ENCODE measurements at places on chromosomes 4 and X.

DNA sequence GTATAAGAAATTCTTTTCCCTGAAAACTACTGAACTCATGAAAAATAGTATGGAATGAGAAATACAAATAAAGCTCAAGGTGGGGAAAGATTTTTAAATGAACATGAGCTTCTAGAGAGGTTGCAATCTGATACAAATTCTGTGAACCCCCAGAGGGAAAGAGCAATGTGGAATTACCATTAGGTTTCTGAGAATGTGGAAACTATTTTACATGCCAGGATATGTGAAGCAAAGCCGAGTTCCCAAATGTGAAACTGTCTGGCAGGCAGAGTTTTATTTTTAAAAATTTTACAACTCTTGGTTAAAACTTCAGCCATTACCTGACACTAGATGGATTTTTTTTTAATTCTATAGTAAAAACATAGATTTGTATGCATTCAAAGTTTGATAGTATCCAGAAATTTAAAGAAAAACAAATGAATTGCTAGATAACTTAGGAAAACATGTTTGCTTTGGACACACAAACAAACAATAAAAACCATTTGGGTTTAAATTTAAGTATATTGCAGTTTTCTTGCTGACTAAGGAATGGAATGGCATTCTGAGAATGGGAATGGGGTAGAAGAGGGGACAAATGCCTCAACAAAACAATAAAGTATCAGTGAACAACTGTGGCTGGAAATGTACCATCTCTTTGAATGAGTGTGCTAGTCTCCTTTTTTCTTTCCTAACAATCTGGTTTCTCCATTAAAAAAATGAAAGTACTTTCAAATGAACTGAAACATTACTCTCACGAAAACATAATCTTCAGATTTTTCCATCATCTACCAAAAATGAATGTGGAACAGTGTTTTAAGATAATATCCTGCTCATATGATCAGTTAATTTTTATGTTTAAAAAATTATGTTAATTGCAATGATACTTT lies 99.6 kb downstream of the PCDH18 start:
- no peak for DNase-seq

GRCh38 chr4:9936129-9936644 lies 85.1 kb downstream of the SLC2A9 start:
- no peak for DNase-seq

DNA sequence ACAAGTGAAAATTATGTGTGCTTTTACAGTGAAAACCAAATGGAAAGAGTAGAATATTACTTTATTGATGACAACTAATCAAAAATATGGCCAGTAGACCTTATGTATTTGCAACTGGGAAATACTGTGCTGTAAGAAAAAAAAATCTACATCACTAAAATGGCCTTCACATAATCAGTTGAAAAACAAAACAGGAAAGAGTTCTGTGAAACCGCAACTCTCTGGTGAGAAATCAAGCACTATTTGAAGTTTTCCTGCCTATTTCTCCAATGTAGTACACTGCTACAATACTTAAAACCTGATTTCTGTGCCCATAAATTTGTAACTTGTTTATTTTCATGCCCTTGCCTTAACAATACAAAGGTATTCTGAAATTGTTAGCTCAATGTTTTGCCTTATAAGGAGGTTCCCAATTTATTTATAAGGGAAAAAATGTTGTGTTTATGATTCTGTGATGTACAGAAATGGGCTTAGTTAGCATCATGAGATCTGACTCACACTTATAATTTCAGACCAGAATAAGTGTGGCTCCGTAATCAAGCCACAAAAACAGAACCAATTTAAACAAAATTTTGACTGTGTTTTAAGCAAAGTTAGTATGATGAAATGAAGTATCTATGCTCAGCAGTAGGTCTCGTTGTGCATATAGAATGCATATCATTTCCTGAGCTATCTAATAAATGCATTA lies 147.1 kb downstream of the FAT4 start:
- no peak for DNase-seq

DNA sequence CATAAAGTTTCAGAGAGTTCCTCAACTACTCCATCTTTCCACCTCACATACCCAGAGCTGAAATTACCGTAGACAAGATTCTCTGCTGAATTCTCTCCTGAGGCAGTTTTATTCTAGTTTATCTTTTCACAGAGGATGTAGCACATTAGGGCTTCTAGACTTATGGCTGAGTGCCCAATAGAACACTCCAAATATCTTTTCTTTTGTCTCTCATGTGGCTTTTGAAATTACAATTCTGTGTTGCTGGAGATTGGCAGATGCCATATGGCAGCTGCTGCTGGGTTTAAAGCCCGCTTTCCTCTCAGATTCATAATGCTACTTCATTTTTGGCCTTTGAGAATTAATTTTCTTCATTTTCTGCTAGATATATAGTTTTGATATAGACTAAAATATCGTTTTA lies 107.6 kb upstream of the BANK1 start:
- DNase-seq, result no peak

- DNase-seq, result no peak
These were observed 298.5 kb upstream of the NR3C2 start for GRCh38 chr4:148740701-148741100.

GRCh38 chr4:70943114-70943513 lies 40.9 kb downstream of the MOB1B start:
- DNase-seq, result no peak

GRCh38 chr4:94302191-94302590 lies 40.4 kb downstream of the HPGDS start:
- DNase-seq, result no peak

GRCh38 chrX:72399816-72400215 lies 94.1 kb upstream of the CITED1 start:
- DNase-seq, result no peak

DNA sequence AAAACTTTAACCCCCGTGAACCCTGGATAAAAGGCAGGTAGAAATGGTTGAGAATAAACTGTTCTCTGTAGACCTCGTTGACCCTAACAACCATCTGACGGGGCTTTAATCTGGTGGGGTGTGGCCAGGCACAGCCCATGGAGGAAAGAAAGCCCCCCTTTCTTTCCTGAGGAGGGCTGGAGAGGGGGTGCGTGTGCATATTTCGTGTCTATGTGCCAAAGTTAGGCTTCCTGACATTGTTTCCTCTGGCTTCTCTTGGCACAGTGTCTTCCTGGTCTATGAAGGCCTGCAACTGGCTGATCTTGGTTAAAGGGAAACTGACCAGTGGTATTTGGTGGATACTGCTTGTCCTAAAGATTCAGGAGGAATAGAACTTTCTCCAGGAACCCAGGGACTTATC lies 97.1 kb downstream of the MGST2 start:
- no peak for DNase-seq

DNA sequence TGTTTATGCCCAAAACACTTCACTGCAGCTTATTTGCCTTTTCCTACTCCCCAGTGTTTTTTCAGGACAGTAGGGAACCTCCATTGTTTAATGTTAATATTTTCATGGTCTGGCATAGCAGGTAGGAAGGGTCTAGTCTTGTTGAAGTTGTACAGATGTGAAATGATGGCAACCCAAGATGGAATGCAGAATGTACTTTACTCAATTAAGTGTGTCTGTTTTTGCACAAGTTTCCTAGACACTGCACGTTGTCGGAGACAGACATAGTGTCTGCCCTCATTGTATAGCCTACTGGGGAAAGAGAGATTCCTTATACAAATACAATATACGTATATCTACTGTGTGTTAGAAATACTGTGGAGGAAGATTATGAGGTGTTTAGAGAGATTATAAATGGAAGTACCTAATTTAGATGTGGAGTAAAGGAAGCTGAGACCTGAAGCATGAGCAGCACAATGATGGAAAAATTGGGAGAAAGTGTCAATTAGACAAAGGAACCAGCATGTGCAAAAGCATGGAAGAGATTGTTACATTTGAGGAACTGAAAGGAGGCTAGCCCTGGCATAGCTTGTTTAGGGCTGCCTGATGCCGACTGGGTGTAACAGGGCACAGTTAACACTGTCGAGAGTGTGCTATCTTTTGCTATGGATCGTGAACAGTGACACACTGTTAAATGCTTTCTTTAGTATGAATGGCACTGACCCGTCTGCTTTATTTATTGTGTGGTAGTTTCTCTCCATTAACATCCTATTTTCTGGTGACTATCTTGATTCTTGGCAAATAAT lies 18.4 kb downstream of the CPEB2 start:
- no peak for DNase-seq

DNA sequence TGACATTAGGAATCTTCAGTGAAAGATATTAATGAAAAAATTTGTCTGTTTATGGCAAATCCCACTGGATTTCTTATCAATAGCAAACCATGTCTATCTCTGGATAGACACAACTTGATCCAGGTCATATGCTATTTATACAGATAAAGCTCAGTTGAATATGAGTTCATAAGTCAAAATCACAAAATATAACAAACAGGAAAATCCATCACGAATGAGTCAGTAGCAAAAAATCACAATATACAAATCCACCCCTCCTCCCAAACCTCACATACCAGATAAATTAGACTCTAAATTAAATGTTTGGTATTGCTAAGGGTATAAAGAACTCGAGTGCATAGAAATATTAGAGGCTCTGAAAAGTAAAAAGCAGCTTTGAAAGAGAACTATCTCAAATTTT lies 420.5 kb downstream of the TLL1 start:
- no peak for DNase-seq

DNA sequence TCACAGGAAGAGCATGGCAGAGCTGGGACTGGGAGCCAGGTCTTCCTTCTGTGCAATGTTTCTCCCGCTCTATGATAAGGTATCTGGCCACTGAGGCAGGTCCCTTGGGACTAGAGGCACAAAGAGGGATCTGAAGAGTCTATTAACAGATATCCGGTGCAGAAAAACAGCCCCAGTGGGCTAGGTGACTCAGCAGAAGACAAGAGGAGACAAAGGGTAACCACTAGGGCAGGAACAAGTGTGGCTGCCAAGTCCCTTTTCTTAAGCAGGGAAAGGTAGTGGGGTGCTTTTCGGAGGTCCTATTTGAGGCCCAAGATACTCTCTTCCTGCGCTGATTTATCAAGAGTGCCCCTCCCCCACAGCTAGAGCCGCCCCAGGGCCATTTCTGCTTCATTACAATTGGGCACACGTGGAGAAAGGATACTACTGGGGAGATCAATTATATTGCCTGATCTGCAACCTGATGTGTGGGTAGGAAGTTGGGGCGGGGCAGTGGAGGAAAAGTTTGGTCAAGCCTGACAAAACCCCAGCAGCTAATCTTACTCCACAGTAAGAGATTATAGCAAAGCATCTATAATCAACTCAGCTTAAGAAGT lies at the start of gene DGAT2L6:
TSS of gene DGAT2L6 (plus strand) at position 546 of the 596 bp plus-strand sequence. CDS start 100 bp downstream, outside the sequence.
- no peak for DNase-seq

- DNase-seq, result no peak
These were observed 480.1 kb upstream of the GALNT7 start for GRCh38 chr4:172688534-172688933.

- DNase-seq, result no peak
These were observed 41.9 kb downstream of the CNOT6L start for GRCh38 chr4:77777135-77777807.

DNA sequence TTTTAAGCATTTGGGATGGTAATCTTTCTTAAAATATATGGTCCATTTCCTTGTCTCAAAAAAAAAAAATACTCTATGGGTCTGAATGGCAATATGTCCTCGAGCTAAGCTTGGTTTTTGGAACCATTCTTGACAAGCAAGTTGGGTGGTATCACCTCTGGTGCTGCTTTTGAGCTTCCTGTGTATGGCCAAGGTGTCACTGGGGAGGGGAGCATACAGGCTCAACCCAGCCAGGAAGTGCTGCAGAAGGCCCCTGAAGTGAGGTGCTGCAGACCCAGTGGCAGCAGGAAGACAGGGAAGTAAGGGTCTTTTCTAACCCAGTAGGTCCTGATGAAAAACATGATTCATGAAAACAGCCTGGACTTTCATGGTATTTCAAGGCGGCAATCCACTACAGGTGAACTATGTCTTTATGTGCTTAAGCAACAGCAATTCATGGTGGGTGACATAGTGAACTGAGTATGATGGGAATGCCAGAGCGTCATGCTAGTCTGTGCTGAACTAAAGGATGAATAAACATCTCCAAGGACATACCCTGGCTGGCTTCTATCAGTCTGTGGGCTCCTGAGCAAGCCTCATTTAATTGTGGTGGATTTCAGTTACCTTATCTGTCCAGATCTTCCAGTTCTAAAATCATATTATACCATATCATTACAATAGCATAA lies 15.1 kb downstream of the TRAPPC2 start:
- no peak for DNase-seq
